ENCODE measurements at places on chromosomes 7 and 10. TPM values are rescaled to one million over a fixed set of nuclear protein-coding genes. Genes with fewer than 3 reads are reported as not detected.

The NPC1L1 gene
- not detected for total RNA-seq

The TRIM24 gene
- 38.0 TPM for total RNA-seq

The C1GALT1 gene
- total RNA-seq, result 34.8 TPM

The AEBP1 gene
- 11.3 TPM for total RNA-seq

The METTL27 gene
- 2.5 TPM for total RNA-seq

The IPMK gene
- 23.2 TPM for total RNA-seq

The TLL2 gene
- 1.2 TPM for total RNA-seq

All from cerebellum (tissue), 4 donors.